CD4-positive, alpha-beta T cell treated with Interleukin-4 for 1 hour (primary cell): ENCODE measurements at places on chromosomes 6 and 20.
A peak's percentile ranks its signal among the peaks of the same experiment; 100 is the strongest.

DNA sequence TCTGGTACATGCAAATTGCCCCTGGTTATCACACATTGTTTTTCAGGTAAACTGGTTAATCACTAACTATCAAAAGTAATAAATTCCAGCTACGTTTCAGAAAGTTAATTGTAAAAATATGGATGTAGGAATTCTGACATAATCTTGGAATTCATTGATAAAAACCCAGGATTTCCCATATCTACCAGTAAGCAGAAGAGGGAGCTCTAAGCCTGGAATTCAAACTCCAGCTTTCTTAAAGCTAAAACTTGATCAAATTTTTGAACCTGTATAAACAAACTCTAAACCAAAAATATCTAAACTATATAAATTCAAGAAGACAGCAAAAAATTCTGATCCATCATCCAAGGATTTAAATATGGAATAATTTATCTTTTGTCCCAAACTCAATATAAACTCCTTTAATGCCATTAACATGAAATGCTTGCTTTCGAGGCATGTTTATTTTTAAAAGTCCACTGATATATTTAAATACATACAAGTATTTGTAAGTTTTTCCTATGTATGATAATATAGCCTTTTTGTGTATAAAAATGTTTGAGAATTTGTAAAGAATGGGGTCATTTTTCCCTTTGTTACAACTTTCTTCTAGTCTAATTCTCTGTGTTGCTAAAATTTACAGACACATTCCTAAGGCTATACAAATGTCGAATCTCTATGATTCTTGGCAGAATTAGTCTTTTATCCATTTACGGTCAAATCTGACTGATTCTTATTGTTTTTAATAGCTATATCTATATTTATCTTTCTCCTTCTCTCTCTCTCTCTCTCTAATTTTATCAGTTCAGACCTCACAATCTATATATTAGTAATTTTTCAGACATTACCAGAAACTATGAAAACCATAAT, 91.4 kb upstream of the RNF217 start:
- DNase-seq, result no peak

DNA sequence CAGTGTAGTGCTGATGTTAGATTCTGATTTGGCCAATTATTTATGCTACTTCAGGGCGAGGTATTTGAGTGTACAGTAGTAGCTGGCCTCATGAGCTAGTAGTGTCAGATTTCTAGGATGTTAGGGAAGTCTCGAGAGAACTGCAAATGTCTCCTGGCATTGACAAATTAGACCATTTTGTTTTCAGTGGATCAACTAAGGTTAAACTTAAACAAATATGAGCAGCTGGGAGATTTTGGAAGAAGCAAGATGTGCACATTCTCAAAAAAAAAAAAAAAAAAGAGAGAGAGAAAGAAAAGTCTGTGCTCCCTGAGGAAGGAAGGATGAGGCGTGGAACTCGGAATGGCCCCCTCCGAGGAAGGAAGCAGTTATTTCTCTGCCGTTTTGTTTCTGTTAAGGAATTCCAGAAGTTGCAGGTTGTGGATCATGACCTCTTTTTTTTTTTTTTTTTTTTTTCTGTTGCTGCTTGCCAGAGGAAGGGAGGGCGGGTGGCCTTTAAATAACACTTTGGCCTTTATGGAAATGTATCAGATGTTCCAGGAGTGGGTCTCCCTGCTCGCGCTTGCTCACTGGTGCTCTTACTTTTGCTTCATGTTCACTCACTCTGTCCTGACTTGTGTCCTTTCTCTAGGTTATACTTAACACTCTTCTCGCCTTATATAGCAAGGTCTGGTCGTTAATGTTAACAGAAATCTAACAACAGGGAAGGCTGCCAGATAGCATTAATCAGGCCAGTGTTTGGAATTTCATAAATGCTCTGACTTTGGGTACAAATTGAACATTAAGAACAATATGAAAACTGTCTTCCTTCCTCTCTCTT, 124.4 kb downstream of the TCP11 start:
- DNase-seq, result no peak

DNA sequence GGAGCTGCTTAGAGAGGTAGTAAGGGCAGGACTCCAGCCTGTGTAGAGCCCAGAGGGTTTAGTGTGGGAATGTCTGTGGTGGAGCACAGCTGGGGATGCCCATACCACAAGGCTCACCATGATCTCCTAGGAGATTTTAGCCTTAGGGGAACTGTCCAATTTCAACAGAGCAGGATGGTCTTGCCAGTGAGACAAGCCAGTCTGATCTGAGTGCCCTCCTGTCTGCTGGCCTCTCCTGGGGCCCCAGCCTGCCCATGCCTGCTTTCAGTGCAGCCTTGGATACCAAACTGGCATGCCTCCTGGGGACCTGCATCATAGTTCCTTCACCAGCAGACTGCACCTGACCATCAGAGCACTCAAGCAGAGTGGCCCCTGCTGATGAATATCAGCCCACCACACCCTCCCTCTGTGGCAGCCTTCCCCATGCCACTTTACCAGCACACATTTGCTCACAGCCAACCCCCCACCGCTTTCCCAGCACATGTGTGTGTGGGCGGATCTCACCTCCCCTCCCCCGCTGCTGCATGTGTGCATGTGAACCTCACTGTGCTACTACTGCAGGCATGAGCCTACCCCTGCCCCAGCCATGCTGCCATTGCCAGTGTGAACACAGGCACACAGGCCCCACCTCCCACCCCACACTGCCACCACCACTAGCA, 7.9 kb upstream of the TREM1 start:
- no peak for DNase-seq

- no peak for DNase-seq
Observed at GRCh38 chr20:8876366-8876765, 192.5 kb upstream of the PLCB4 start.

GRCh38 chr6:113385020-113385431, 472.1 kb upstream of the MARCKS start:
- no peak for DNase-seq

- no peak for DNase-seq
Observed at GRCh38 chr20:57250607-57251343, 15.7 kb downstream of the BMP7 start.

DNA sequence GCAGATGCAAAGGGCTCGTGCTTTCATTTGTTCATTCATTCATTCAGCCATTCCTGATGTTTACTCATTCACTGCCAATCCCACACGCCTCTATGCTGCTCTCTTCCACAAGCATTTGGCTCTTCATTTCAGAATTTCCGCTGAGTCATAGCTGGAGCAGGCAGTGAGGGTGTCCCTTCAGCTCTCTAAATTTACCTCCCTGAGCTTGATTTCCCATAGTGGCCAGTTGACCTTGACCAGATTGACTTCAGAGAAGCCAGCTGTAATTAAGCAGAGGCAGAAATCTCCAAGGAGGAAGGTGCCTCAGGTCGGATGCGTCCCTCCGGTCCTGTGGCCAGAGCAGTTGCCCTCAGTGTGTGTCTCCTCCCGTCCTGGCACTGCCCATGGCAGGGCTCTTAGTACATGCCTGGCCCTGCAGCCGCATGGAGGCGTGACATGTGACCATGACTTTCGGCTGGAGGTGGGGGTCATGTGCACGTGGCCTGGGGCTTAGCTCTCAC, 267.2 kb upstream of the ECI2 start:
- DNase-seq, result no peak

GRCh38 chr6:87174078-87174579, 18.8 kb downstream of the ZNF292 start:
- DNase-seq, result no peak

GRCh38 chr6:37209461-37210205, 39.7 kb downstream of the PIM1 start:
- DNase-seq, result peak; percentile 61

DNA sequence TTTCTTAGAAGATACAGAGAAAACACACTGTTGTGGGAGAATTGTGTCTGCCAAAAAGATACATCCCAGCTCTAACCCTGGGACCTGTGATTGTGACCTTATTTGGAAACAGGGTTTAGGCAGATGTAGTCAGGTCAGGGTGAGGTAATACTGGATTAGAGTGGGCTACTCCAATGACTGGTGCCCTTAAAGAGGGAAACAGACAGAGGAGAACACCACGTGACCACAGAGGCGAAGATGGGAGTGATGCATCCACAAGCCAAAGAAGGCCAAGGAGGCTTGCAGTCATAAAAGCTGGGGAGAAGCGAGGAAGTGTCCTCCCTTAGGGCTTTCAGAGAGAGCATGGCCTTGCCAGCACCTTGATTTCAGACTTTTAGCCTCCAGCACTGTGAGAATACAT, 35.6 kb downstream of the SLC52A3 start:
- DNase-seq, result no peak

DNA sequence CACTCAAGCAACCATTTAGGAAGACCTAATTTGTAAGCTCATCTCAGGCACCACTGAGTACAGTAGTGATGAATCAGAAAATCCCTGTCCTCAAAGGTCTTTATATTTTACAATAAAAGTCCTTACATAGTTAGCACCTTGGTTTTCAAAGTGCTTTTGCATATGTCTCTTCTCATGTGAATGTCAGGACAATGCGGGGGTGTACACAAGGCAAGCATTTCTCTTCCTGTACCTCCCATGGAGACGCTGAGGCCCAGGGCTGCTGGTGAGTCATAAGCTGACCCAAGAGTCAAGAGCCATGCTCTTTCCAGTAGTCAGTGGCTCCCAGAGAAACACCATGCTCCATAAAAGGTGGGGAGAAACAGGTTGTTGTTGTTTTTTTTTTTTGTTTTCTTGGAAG, 174.0 kb downstream of the GJA10 start:
- no peak for DNase-seq
